T follicular helper cell (primary cell): ENCODE measurements at places on chromosomes 6 and 20.

- DNase-seq: no peak
These were observed 6.7 kb upstream of the GJA10 start for GRCh38 chr6:89887452-89888137.

- no peak for DNase-seq
These were observed 142.1 kb upstream of the SHLD1 start for GRCh38 chr20:5608104-5608441.

GRCh38 chr20:33658510-33658909 lies 3.6 kb upstream of the C20orf144 start:
- DNase-seq: no peak

GRCh38 chr6:20688710-20689500 lies 154.6 kb downstream of the CDKAL1 start:
- DNase-seq: no peak

DNA sequence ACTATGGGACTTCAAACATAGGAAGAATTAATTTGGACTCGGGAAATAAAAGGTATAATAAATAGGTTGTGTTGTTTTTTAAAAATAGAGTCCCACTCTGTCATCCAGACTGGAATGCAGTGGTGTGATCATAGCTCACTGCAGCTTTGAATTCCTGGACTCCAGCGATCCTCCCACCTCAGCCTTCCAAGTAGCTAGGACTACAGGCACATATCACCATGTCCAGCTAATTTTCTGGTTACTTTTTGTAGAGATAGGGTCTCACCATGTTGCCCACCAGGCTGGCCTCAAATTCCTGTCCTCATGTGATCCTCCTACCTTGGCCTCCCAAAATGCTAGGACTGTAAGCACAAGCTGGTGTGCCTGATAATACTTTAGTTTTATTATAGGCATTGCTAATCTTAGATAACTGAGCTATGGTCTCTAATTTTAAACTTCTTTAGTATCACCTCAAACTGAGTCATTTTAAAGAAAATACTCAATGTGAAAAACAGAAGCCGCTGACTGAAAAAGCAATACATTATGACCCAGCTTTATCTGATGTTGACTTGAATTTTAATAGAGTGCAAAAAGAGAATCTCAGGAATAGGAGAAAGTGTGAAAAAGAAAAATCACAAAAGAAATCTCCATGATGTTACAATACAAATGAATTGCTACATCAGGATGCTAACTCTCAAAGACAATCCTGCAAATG lies 251.0 kb downstream of the RNGTT start:
- no peak for DNase-seq

DNA sequence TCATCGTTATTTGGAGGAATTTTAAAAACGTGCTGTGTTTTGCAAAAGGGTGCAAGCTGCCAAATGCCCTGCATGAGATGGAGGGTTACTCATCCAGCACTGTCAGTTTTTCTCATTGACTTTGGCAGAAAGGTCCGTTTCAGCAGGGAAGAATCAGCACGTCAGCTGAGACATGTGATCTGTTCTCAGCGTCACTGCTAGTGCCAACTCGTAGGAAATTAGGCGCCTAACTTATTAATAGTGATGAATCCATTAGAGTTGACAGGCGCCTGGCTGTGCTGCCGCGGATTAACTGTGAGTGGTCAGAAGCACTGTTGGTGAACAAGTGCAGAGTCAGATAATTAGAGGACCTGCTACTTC lies 175.5 kb upstream of the FOXQ1 start:
- no peak for DNase-seq

DNA sequence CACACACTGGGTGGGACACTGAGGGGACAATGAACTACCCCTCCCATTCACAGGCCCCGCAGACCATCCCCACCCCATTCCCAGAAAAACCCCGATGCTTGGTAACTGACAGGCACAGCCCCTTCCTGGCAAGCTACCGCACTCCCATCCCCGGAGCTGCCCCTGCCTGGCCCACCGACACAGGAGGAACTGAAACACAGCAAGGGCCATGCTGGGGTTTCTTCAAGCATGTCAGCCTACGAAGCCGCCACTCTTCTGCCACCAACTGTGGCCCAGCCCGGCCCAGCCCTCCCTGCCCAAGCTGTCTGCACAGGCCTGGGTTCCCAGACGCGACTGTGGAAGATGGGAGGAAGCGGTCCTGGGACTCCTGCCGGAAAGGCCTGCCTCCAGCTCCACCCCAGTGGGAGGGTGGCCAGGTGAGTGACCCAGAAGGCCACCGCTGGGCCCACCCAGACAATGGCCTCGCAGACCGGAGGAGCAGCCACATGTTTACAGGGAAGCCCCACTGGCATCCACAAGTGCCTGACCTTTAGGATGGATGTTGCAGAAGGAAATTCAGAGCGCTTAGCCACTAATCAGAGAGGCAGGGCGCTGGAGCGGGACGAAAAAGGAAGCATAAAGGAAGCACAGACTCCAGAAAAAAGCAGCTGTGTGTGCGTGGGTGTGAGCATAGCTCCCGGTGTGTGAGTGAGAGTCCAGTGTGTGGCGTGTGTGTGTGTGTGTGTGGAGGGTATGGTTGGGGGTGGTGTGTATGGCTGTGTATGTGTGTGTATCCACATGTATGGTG lies 91.6 kb downstream of the PRND start:
- no peak for DNase-seq

DNA sequence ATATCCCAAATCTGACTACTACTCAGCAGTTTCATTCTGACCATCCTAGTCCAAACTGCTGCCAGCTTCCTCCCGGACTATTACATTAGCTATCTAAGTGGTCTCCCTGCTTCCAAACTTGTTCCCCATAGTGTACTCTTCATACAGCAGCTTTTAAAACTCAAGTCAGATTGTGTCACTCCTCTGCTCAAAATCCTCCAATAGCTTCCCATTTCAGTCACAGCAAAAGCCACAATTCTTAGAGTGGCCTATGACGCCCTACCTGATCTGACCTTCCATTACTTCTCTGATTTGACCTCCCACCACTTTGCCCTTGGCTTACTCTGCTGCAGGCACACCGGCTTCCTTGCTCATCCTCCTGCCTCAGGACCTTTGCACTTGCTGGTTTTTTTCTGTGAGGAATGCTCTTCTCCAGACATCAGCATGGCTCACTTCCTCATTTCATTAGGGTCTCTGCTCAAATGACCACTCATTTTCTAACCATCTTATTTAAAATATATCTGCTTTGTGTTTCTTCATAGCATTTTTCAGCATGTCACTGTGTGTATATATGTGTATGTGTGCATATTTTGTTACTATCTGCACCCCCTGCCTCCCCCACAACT lies 111.1 kb upstream of the DTNBP1 start:
- no peak for DNase-seq

DNA sequence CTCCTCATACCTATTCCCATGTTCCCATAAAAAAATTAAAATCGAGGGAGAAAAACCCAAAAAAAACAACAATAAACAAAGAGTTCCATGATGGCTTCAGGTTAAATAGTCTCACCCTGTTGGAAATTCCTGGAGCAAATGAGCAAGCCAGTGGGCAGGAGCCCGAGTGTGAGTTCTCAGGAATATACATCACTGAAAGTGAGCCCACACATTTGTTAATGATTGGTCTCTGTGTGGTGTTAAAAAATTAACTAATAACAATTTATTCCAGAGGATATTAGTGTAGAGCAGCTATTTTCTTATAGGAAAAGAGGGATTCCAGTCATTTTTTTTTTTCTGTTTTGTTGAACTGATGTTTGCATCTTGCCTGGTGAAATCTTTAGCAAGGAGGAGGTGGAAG lies 12.9 kb downstream of the PHACTR3 start:
- no peak for DNase-seq

DNA sequence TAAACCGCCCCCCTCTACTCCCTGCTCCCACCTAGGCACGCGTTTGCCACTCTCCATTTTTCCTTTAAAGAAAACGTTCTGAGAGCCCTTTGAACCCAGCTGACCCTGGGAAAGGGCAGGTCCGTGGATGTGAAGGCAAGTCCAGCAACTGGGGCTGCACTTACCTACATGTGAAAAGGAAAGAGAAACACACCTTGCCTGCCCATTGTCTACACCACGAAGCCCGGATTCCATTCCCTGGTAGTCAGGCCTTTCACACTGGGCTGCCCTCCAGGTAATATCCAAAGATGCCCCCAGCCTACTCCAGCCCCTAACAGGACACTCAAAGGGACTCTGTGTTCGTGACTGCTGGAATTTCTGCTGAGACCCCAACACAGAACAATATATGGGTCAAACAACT lies 94.4 kb downstream of the CD83 start:
- no peak for DNase-seq

DNA sequence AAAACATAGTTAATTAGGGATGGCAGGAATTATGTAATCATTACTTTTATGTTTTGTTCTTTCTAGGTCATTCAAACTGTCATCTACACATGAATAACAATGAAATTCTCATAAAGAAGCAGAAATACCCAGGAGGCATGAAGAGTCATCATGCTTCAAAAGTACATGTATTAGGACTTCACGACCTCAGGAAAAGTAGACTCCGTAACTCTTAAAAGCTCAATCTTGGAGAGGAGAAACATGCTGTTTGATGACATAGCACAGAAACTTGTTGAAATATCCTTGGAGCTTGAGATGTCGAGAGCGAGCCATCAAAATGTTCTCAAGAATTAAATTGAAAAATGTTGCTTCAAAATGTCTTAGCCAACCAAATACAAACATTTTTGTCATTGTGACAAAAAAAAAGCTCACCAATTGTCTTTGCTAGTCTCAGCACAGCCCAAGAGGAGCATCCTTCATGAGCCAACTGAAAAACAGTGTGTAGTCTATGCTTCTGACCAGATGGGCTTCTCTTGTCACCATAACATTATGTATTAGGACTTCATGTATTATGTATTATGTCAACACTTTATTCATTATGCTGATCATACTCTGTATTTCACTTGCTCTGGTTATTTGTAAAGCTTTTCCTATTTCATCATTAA lies 28.2 kb upstream of the ANKEF1 start:
- DNase-seq: no peak

DNA sequence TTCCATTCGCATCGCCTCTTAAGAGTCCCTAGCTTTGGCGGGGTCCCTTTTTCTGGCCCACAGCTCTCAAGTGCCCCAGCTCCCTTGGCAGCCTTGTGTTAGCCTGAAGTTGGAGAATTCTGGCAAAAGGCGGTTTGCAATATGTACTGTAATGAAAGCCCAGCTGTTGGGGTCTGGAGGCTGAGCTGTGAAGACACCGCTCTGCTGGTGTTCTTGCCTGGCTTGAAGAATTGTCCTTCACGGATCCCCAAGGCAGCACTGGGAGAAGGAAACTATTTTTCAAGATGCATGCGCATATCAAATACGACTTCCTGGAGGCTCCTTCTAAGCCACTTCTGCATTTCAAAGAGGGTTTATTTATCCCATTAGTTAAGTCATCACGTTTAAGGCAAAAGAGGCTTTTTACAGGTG lies 21.4 kb upstream of the CITED2 start:
- DNase-seq: no peak

- DNase-seq: peak; percentile 49
These were observed at the start of gene RBBP9 for GRCh38 chr20:18496740-18497592. Gene RBBP9 (minus strand): TSS chr20:18497225. CDS start chr20:18497167, 58 bp downstream.

- no peak for DNase-seq
These were observed 9.6 kb downstream of the ERGIC3 start for GRCh38 chr20:35551503-35551902.

GRCh38 chr6:28496099-28496779 lies 19.4 kb downstream of the GPX6 start:
- no peak for DNase-seq

DNA sequence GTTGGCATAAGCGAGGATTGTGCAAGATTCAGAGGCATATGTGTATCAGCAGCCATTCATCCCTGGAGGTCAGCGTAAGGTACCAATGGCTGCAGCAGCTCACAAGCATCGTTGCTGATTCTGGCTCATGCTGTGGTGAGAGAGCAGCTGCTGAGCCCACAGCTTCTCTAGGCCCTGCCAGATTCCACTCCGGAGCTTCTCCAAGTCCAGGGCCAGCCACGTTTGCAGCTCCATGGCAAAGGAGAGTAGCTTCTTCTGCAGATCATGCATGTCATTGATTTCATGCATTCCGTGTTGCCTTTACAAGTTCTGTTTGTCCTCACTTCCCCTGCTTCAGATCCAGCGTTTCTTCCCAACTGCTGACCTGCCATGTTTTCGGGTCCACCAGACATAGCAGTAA lies 474.8 kb upstream of the ID4 start:
- DNase-seq: no peak

GRCh38 chr6:45421709-45422502 lies 44.2 kb upstream of the SUPT3H start:
- DNase-seq: peak; percentile 20

DNA sequence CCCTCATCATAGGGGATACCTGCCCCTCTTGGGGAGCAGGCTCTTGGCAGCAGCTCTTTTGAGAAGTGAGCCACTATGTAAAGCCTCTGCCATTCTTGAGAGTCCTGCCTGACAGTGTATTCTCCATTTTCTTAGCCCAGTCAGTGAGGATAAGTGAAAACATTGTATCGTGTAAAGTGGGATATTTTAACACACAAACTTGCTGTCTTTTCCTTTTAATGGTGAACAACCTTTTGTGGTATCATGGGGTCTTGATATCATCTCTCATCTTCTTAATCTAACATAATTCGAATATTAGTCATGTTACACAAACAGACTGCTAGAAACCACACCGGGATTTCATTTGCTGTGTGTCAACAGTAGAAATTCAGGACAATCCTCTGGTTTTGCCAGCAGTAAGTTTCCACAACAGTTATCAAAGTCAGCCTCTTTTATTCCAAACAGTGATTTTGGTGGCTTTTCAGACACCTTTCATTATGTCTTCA lies 136.2 kb downstream of the HIVEP1 start:
- DNase-seq: no peak

GRCh38 chr20:14193443-14193842 lies 144.0 kb downstream of the FLRT3 start:
- no peak for DNase-seq

- no peak for DNase-seq
These were observed 528.3 kb downstream of the CD83 start for GRCh38 chr6:14645841-14646240.

GRCh38 chr20:5078399-5078958 lies 41.3 kb downstream of the PCNA start:
- peak; percentile 37 for DNase-seq
